ENCODE measurements at places on chromosomes 1 and 21. TPM values are rescaled to one million over a fixed set of nuclear protein-coding genes. Genes with fewer than 3 reads are reported as not detected.

DNA sequence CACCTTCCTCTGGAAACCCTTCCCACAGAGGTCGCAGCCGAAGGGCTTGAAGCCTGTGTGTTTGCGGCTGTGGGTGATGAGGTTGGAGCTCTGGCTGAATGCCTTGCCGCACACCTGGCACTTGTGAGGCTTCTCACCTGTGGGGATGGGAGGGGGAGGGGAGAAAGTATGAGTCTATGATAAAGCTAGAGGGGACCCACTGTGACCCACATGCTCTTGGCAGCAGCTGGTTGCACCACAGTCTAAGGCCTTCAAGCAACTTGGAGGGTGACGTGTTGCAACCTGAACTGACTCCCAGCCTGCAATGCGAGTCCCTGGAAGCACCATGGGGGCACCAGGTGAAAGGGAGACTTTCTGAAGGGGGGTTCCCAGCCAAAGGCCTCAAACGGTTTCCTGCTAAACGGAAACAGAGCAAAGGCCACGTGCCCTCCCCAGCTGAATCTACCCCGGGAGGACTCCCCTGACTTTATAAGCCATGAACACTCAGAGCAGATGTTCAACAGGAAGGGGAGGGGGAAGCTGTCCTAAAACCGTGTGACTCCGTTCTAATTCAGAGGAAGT lies 10.6 kb downstream of the GFI1 start:
- no peaks in the 10 kb centered on the region for H3K36me3 ChIP-seq
- DNase-seq = no peak
- peaks cover 89% of the 10 kb centered on the region for H3K27me3 ChIP-seq
- H3K27ac ChIP-seq = no peak overlapping the region
- peaks cover 4% of the 10 kb centered on the region for H3K4me1 ChIP-seq

- no peak overlapping the region for H3K4me3 ChIP-seq
- DNase-seq = no peak
- H3K36me3 ChIP-seq = no peaks in the 10 kb centered on the region
- H3K4me1 ChIP-seq = no peaks in the 10 kb centered on the region
Observed at GRCh38 chr1:210129092-210129491, 103.5 kb upstream of the SERTAD4 start.

DNA sequence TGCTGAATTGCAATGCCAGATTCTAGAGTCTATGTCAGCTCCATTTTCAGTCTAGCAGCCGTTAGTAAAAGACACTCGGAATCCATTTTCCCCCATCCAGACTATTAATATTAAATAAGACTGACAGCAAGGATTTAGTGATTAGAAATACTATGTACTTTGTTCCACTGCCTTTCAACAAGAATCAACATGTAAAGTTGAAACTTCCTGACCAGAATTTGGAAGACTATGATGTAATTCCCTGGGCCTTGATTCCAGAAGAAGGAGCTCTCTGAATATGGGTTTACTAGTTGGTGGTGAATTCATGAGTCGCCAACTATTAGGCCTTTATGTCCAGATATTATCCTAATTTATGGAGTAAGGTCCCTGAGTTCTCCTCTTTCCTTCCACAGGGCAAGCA lies 24.8 kb downstream of the KDM1A start:
- no peaks in the 10 kb centered on the region for H3K36me3 ChIP-seq
- H3K27me3 ChIP-seq = no peaks in the 10 kb centered on the region
- no peak for DNase-seq
- no peak overlapping the region for H3K27ac ChIP-seq
- no peaks in the 10 kb centered on the region for H3K4me1 ChIP-seq
- H3K4me3 ChIP-seq = no peak overlapping the region

DNA sequence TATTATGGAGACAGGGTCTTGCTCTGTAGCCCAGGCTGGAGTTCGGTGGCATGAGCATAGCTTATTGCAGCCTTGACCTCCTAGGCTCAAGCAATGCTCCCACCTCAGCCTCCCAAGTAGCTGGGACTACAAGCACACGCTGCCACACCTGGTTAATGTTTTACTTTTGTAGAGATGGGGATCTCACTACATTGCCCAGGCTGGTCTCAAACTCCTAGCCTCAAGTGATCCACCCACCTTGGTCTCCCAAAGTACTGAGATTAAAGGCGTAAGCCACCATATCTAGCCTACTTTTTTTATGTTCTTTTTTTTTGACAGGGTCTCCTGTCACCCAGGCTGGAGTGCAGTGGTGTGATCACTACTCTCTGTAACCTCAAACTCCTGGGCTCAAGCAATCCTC lies 5.9 kb upstream of the BCL2L15 start:
- no peaks in the 10 kb centered on the region for H3K36me3 ChIP-seq
- H3K4me3 ChIP-seq = no peak overlapping the region
- H3K27me3 ChIP-seq = no peaks in the 10 kb centered on the region
- no peak for DNase-seq

DNA sequence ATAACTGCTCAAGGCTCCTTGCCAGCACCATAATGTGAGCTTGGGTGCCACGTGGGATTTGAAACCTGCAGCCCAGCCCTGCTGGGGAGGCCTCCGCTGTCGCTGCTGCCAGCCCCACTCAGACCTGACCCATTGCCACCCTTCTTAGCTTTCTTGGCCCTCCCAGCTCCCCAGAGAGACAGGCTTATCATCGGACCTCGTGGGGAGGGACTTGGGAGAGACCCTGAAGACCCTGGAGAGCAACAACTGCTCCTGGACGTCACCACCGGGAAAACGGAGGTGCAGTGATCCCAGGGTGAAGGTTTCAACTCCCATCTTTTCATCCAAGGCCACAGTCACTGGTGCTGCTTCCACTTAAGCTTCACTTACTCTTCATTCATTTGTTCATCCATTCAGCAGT lies 596.1 kb downstream of the PTPRU start:
- H3K36me3 ChIP-seq = no peaks in the 10 kb centered on the region
- H3K4me1 ChIP-seq = no peaks in the 10 kb centered on the region
- peaks cover 7% of the 10 kb centered on the region for H3K27me3 ChIP-seq
- H3K4me3 ChIP-seq = no peak overlapping the region
- no peak for DNase-seq

- no peaks in the 10 kb centered on the region for H3K4me1 ChIP-seq
- H3K4me3 ChIP-seq = no peak overlapping the region
- no peak for DNase-seq
- H3K27ac ChIP-seq = no peak overlapping the region
Observed at GRCh38 chr1:74145086-74145485, 52.9 kb downstream of the LRRIQ3 start.

- H3K36me3 ChIP-seq = no peaks in the 10 kb centered on the region
- no peak for DNase-seq
- H3K4me3 ChIP-seq = no peak overlapping the region
- no peak overlapping the region for H3K27ac ChIP-seq
- no peaks in the 10 kb centered on the region for H3K27me3 ChIP-seq
Observed at GRCh38 chr21:26814386-26814785, 30.8 kb downstream of the ADAMTS1 start.

GRCh38 chr1:222788402-222789156 lies 26.3 kb upstream of the DISP1 start:
- H3K27me3 ChIP-seq = no peaks in the 10 kb centered on the region
- DNase-seq = no peak
- no peak overlapping the region for H3K4me3 ChIP-seq
- peaks cover 8% of the 10 kb centered on the region for H3K4me1 ChIP-seq
- H3K36me3 ChIP-seq = no peaks in the 10 kb centered on the region

DNA sequence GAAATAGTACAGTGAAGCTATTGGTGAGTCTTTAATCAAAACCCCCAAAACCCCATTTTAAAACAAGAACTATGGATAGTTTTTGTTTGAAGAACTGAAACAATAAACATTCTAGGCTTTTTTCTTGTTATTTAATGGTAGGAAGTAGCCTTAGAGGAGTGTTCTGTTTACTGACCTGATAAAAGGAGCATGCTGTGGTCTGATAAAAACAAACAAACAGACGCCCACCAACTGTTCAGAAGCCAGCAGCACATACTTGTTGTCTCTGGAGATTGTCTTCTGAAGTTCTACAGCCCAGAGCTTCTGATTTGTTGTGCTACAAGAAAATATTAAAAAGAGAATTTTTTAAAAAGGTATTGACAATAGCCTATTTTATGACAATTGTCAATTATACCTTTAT lies 54.1 kb upstream of the CFAP298 start:
- H3K27me3 ChIP-seq = no peaks in the 10 kb centered on the region
- H3K4me3 ChIP-seq = no peak overlapping the region
- H3K27ac ChIP-seq = no peak overlapping the region
- DNase-seq = no peak
- peaks cover 7% of the 10 kb centered on the region for H3K36me3 ChIP-seq

GRCh38 chr21:45374826-45375455 lies 30.0 kb upstream of the COL18A1 start:
- no peaks in the 10 kb centered on the region for H3K36me3 ChIP-seq
- H3K27ac ChIP-seq = no peak overlapping the region
- no peaks in the 10 kb centered on the region for H3K27me3 ChIP-seq
- no peak for DNase-seq

GRCh38 chr1:11470912-11471311 lies 8.0 kb upstream of the DISP3 start:
- H3K27ac ChIP-seq = no peak overlapping the region
- H3K4me1 ChIP-seq = no peaks in the 10 kb centered on the region
- H3K36me3 ChIP-seq = no peaks in the 10 kb centered on the region
- H3K4me3 ChIP-seq = no peak overlapping the region
- DNase-seq = no peak

GRCh38 chr21:43208561-43209332 lies 39.9 kb downstream of the CRYAA start:
- H3K27ac ChIP-seq = no peak overlapping the region
- H3K27me3 ChIP-seq = no peaks in the 10 kb centered on the region
- peaks cover 16% of the 10 kb centered on the region for H3K4me1 ChIP-seq
- no peak overlapping the region for H3K4me3 ChIP-seq

DNA sequence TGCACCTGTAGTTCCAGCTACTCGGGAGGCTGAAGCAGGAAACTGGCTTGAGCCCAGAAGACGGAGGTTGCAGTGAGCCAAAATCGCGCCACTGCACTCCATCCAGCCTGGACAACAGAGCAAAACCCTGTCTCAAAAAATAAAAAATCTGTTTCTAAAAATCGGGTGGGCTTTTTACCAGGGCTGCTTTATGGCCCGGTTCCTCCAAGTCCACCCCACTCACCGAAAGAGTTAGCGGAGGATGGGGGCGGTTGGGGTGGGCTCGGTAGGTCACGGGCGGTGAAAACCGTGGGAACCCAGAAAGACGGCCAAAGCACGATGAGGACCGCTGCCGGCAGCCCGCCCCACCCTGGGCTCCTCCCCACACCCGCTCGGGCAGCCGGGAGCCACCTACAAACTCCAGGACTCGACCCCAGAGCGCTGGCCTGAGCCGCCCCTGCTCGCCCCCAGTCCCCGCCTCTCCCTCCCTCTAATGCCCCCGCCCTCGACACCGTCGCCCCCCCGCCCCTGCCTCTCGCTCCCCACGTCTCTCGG lies 846 bp upstream of the PER3 start:
- no peaks in the 10 kb centered on the region for H3K36me3 ChIP-seq
- peak overlapping the region; percentile 64 for H3K4me3 ChIP-seq
- H3K27ac ChIP-seq = peak overlapping the region; percentile 51
- DNase-seq = peak; percentile 77

DNA sequence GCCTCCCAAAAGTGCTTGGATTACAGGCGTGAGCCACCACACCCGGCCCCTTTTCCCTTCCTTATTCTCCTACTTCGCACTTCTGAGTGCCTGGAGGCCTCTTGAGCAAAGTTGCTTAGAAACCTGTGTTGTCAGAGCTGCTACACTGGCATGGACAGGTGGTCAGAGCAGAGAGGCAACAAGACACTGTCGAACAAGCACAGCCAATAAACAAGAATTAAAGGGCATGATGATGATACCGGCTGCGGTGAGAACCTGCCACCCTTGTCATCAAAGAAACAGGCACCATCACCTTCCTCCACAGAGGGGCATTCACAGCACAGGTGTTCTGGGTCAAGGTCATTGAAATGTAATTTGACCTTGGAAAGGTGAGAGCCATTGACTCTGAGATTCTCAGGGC lies 23.3 kb downstream of the STUM start:
- no peaks in the 10 kb centered on the region for H3K36me3 ChIP-seq
- H3K27me3 ChIP-seq = no peaks in the 10 kb centered on the region
- no peak for DNase-seq
- no peak overlapping the region for H3K4me3 ChIP-seq

GRCh38 chr1:227059076-227059475 lies 119.0 kb downstream of the COQ8A start:
- H3K4me1 ChIP-seq = no peaks in the 10 kb centered on the region
- DNase-seq = no peak

Gene LCE3E
- not detected for polyA plus RNA-seq

Gene NUF2
- 2.6 TPM for polyA plus RNA-seq

Gene FCRL2
- polyA plus RNA-seq = not detected

All from hepatocyte (in vitro differentiated cells).